GM13976 (cell line): ENCODE measurements at places on chromosomes 6 and 20.

- DNase-seq, result no peak
Measured at GRCh38 chr6:88428068-88428467, 261.9 kb upstream of the CNR1 start.

DNA sequence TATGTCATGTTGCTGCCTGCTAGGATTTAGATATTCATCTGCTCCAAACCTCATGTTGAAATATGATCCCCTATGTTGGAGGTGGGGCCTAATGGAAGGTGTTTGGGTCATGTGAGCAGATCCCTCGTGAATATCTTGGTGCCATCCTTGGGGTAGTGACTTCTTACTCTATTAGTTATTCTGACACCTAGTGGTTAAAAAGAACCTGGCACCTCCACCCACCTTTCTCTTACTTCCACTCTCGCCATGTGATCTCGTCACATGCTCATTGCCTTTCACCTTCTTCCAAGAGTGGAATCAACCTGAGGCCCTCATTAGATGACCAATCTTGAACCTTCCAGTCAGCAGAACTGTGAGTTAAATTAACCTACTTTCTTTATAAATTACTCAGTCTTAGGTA, 549.4 kb upstream of the SYNCRIP start:
- no peak for DNase-seq

DNA sequence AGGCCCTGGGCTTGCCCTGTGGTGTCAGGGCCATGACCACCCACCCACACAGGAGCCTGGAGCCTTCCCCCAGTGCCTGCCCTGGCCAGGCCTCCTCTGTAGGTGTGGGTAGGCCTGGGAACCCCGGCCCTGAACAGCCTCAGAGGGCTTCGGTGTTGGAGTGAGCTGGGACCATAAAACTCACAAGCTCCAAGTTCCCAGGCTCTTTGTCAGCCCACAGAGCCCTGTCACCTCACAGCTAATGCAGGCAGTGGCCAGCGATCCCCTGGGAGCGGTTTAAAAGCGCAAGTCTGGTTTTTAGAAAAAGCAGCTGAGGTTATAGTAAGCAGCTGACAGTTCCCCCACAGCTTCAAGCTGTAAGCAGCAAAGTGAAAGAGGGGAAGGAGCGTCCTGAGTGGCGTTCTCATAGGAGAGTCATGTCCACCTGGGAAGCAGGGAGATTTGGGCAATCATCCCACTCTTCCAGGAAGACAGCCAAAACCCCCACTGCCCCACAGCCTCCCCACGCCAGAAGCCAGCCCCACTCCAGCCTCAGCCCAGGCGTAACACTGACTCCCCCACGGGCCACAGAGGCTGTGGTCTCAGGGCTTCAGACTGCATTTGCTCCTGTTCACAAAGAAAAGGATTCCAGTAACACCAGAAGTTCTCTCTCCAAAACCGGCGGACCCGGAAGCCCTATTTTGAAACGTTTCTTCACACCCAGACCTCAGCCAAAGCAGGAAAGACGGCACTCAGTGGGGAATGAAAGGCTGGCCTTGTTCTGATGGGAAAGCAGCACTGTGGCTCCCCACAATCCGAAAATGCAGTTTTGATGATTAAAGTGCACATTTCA, 34.3 kb upstream of the FOXC1 start:
- no peak for DNase-seq

DNA sequence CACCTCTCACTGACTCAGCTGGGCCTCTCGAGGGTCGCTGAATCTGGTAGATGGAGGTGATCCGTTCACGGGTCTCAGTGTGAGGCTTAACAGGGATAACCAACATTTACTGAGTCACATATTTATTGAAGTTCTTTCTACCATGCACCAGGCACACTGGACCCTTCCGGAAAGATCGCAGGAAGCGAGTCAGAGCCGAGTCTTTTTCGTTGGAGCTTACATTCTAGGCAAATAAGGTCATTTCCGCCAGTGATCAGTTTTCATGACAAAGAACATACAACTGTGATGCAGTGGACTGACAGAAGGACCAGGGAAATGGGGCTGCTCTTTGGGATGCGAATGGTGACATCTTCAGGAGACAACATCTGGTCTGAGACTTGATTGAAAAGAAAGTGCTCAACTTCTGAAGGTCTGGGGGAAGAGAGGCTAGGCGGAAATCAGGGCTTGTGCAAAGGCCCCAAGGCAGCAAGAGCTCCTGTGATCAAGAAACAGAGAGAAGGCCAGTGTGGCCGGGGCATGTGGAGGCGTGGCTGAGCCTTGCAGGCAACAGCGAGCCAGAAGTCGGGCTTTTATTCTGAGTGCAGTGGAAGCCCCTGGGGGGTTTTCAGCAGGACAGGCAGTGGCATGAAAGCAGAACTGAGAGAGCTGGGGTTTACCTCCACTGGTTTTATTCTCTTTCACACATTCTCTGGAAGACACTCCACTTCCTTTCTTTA, 56.7 kb downstream of the APCDD1L start:
- DNase-seq, result peak; percentile 87

DNA sequence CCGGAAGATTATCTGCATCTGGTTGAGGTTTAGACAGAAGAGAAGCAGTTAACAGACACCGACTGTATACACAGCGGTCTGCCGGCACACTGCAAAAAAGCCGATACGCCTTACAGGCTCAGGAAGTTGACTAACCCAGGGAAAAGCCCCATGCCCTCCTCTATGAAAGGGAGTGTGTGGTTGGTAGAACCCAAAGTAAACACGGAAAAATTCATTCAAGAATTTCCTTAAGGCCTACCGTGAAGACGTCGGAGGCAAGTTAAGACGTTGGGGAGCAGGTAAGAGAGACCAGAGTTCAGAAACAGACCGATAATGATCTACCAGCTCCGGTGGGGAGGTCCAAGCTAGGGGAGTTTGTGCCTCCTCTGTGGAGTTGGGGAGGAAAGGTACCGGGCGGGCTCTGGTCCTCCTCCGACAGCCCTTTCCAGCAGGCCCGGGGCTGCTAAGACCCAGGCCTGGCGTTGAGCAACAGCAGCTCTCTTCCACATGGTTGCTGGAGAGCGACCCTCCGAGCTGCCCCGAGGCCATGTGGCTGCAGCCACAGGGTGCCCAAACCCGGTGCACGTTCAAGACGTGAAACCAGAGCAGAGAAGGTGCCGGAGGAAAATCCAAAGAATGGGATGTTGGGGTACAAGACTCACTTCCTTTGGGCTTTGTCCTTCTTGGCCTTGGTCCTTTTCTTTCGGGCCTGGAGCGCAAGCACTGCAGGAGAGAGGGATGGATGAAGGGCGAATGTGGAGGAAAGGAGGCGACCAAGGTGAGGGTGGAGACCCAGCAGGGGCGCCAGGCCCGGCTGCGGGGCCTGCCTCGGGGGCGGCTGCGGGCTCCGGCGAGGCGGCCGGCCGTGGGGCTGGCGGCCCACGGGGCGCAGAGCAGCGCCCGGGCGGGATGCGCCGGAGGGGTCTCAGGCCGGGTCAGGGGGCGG, 809 bp downstream of the SRPK1 start:
- peak; percentile 43 for DNase-seq

DNA sequence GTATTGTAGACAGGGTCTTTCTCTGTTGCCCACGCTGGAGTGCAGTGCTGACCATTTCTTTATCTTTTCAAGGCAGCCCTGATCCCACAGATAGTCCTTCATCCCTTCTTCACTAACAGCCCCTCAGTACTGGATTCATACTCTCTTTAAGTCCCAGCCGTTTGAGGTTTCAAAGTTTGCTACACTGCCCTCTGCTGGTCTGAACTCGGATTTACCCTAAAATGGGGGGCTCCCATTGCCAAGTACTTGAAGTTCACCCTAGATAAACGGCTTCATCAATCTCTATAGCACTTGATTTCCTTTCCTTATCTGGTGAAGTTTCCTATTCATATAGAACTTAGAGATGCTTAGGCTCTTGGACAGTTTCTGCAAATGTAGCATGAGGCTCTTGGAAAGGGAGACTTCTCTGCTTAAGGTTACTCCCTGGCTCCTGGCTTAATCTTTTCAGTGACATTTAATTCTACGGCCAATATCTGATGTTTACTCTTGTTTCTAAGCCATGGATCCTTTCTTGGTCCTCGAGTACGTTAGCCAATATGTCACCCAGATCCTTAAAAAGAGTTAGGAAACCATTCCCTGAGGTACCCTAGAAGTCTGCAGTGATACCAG, 21.4 kb upstream of the PREP start:
- DNase-seq, result peak; percentile 56

DNA sequence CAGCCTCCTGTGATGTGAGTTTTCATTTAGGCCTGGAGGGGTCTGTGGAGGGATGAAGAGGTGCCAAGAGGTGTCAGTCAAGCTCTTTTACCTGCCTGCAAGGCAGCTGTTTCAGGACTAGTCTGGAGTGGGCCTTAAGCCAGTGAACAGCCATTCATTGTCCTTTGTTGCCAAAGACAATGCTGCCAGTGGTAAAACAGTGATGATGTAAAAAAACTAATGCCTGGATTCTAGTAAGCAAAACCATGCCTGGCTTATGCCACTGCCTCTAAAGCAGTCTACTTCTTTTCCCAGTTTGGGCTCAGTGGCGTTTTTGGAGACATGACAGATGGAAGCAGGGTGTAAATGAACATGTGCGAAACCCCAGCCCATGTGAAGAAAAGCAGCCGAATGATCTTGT, 93.5 kb upstream of the KCNK16 start:
- DNase-seq, result no peak

DNA sequence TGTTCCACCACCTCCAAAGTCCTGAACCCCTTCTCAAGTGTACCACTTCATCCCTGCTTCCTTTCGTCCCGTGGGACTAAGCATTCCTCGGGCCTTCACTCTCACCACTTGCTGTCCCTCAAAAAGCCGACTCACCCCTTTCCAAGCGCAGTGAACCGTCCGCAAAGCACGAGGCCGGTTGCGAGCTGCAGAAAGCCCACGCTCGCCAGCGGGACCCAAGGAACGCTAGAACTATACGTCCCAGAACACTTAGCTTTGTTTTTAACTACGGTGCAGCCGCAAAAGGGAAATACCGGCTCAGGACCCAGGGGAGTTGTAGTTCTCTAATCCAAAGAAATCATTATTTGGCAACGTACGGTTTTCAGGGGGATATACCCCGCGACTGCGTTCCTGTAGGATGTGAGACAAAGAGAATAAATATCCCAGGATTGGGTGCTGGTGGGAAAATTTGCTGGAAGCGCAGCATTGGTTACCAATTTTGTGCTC, 416 bp upstream of the POLR1H start:
- DNase-seq, result no peak

GRCh38 chr6:3119040-3119723, 671 bp downstream of the BPHL start:
- DNase-seq, result no peak

DNA sequence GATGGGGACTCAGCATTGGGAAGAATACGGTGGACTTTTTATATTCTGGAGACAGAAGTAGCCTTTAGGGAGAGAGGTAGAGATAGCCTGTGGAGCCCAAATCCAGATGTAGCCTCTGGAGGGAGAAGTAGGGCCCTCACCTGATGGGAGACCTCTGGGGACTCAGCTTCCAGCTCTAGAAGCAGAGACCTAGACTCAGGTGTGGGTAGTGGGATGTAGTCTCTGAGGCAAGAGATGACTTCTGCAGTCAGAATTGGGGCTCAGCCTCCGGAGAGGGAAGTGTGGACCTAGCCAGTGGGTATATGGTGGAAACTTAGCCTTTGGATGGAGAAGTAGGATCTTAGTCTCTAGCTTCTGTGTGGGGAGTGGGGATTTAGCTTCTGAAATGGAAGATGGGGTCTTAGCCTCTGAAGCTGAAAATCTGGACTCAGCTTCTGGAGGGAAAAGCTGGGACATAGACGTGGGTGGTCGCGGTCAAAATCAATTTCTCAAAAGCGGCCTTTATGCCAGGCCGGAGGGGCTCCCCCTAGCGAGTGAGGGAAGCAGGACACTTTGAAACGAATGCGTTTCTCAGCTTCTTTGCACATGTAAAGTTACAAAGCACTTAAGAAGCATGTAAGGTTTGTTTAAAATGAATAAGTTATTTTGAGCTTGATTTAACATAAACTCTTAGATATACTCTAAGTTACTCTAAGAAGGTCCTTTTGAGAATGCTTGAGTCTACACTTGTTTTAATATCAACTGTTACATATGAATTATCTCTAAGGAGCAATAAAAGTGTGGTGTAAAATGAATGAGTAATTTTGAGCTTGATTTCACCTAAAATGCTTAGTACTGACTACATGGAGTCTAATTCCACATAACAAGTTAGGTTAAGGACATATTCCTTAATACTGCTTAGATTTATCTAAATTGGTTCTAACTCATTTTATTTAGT, 12.9 kb upstream of the ZNF343 start:
- no peak for DNase-seq

DNA sequence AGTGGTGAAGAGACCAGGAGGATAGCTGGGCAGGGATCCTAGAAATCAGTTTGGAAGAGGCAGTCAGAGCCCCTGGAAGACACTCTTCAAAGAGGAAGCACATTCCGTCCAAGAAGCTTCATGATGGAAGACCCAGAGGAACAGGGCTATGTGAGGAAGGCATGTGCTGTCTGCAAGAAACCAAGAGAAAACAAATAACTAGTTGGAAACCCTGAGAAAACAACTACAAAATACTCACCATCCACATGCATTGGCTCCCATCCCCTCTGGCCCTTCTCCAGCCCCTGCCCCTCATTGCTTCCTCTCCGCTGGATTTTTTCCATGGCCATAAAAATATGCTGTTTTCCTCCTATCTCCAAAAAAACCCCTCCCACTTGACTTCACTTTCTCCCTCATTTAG, 40.9 kb upstream of the SMOC2 start:
- DNase-seq, result no peak

GRCh38 chr6:150087336-150087735, 18.4 kb upstream of the ULBP3 start:
- no peak for DNase-seq

GRCh38 chr20:2331901-2332565, 36.2 kb downstream of the TGM3 start:
- no peak for DNase-seq

DNA sequence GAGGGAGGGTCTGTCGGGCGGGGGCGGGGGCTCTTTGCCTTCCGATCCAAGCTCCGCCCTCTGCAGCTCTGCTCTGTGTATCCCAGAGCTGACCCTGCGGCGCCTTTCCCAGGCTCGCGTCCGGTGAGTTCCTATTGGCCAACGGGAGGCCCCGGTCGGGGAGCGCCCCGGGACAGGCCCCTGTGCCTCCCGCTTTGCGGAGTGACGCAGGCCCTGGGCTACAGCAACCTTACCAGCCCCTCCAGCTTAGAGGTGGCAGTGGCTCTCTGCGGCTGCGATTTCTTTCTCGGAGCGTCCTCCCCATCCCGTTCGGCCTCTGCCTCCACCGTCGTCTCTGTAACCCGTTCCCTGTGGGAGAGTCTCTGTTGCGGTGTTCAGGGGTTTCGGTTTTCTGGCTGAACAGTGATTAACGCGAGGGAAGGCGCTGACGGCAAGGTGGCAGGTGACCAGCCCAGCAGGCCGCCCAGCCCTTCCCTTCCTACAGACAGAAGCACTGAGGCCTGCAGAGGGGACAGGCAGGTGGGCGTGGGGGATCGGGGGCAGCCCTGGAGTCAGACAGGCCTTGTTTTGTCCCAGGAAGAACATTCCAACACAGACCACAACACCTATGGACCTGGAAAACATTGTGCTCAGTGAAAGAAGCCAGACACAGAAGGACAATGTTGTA, 18.1 kb upstream of the CEBPB start:
- DNase-seq, result peak; percentile 51
